ENCODE measurements at places on chromosomes 2 and 18.

DNA sequence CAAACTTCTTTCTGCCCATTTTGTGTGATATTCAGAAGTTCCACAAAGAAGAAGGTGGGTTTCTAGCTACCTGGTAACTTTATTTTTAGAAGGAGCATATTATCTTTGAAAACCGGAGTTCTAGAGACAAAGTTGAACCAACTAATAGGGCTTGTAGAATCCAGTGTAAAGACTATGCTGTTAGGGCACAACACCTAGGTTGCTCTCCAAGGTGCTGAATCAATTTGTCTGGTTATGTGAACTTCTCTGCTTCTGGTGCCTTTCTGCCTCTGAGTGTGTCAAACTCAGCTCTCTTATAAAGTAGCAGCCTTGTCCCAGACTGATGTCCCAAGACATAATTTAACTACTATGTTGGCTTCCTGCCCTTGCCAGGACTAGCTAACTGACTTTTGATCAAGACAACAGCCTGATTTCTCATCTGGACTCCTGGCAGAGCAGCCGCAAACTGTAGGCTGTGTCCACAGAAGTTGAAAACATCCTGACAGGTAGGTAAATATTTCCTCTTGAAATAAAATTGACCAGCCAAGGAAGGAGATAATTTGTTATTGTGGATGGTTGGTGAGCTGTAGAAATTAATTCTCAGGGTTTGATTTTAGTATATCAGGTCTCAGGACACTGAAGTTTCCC is 119.4 kb downstream of the CYRIA start:
- DNase-seq: no peak

DNA sequence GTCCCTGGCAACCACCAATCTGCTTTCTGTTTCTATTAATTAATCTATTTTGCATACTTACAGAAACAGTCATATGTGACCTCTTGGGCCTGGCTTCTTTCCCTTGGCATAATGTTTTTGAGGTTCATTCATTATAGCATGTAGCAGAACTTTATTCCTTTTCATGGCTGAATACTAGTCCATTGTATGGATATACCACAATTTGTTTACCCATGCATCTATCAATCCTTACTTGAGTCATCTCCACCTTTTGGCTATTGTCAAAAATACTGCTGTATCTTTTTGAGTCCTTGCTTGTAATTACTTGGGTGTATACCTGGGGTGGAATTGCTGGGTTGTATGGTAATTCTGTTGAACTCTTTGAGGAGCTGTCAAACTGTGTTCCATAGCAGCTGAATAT is 126.8 kb downstream of the CTIF start:
- DNase-seq: no peak

DNA sequence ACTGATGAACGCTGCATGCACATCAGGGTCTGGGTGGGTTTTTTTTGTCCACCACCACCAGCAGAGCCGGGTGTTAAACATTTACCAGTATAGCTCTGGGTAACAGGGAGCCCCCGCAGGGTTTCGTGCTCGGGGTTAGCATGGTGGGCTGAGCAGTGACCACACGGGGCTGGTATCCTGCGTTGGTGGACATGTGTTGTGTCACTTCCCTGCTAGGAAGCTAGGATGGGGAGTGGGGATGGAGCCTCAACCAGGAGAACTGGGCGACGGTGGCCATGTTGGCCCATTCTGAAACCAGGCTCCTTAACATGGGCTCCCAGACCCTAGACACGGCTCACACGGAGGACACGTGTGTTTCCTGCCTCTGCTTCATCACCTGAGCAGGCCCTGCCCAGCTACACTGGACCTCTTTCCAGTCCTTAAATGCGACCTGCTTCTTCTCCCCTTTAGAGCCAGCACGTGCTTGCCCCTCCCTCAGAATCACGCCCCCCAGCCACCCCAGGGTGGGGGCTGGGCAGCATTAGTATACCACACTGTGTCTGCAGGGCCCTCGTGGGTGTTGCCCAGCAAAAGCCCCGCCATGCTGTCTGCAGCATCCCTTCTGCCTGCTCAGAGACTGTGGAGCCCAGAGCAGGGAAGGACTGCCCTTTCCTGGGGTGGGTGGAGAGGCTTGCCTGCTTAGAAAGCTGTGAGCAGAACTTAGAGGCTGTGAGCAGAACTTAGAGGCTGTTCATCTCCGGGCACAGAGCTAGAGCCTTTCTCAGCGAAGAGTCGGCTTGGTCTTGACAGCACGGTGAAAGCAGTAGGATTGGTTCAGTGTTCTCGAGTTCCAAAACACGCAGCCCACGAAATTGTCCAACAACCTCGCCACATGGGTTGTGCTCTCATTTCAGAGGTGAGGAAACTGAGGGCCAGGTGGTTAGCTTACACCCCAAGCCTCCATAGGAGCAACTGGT is 142.1 kb downstream of the KLHL29 start:
- DNase-seq: no peak

- DNase-seq: no peak
Measured at GRCh38 chr2:98026292-98026691, 30.5 kb upstream of the TMEM131 start.

DNA sequence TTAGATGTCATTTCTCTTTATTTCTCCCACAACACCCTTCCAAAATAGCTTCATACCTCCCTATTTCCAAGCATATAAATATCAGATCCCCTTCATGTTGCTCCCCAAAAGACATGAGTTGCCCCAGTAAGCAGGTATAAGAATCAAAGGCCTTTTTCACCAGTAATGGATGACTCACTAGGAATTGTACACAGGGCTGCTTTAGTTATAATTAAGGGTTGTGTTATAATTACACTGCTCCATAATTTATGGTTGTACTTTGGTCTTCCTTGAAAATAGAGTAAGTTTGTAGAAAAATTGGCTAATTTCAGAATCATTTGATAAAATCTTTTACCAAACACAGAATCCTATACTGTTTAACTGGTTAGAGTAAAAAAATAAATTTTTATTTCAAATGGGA is 8.8 kb upstream of the AQP4 start:
- DNase-seq: no peak

- no peak for DNase-seq
Measured at GRCh38 chr2:139230881-139231280, 450.7 kb upstream of the NXPH2 start.

DNA sequence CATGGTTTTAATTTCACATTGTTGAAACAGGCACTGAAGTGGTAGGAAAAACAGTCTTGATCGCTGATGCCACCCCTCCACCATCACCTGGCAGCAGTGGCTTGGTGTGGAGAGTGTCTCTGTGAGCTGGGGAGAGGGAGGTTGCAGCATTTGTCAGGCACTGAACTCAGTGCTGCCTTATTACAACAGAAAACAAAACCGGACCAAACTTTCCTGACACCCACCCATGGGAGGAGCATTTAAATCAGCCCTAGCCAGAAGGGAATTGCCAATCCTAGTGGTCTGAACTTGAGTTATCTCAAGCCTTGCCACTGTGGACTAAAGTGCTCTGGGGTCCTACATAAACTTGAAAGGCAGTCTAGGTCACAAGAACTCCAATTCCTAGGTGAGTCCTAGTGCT is 103.0 kb upstream of the LGALSL start:
- DNase-seq: no peak

- DNase-seq: no peak
Measured at GRCh38 chr2:156476850-156477206, 40.6 kb downstream of the GPD2 start.

DNA sequence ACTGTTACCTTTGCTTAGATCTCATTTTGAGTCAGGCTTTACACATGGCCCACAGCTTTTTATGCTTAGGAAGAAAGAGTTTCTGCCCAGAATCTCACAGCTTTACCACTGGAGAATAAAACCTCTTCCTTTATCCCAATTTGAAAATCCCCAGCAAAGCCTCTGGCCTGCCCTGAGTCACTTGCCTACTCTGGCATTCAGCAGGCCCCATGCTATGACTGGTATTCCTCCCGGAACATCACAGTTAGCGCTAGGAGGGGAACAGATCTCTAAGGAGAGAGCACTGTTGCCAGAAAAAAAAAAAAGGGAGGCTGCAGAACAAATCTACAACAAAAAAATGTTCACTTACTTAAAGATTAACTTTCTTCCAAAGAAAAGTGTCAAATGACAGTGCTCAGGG is 152.9 kb upstream of the DNMT3A start:
- DNase-seq: no peak

GRCh38 chr2:135299658-135300244 is 231.3 kb downstream of the ZRANB3 start:
- DNase-seq: no peak

DNA sequence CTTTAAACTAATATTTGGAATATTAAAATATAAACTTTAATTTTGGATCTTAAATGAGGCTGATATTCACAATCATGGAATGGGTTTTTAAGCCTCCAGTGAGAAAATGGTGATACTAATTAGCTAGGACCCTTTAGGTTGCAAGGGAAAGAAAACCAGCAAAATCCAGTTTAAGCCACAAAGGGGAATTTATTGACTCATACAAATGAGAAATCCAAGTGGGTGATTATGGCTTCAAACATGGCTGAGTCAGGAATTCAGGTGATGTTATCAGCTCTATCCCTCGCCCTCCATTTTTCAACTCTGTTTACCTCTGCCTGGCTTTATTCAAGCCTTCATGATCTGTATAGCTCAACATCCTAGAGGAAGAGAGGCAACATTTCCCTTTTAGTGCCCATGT is 75.3 kb upstream of the DLX2 start:
- DNase-seq: no peak

GRCh38 chr2:240319855-240320203 is 115.6 kb upstream of the GPC1 start:
- DNase-seq: no peak

DNA sequence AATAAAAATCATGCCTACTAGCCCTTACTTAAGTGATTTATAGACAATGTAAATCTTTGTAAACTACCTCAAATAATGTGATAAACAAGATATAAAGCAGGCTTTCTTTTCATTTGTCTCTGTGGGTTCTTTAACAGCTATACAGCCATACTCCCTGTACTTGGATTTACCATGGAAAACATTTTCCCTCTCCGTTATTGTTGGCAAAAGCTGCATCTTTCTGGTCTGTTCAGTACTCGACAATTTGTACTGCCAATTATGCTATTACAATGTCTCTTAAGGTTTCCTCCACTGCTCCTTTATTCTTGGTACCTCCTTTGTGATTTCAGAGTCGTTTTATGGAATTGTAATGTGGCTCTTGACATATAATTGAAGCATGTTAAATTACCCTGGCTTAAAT is 426.3 kb upstream of the PKDCC start:
- DNase-seq: peak; percentile 82

GRCh38 chr18:9094307-9095226 is 7.9 kb upstream of the NDUFV2 start:
- no peak for DNase-seq

DNA sequence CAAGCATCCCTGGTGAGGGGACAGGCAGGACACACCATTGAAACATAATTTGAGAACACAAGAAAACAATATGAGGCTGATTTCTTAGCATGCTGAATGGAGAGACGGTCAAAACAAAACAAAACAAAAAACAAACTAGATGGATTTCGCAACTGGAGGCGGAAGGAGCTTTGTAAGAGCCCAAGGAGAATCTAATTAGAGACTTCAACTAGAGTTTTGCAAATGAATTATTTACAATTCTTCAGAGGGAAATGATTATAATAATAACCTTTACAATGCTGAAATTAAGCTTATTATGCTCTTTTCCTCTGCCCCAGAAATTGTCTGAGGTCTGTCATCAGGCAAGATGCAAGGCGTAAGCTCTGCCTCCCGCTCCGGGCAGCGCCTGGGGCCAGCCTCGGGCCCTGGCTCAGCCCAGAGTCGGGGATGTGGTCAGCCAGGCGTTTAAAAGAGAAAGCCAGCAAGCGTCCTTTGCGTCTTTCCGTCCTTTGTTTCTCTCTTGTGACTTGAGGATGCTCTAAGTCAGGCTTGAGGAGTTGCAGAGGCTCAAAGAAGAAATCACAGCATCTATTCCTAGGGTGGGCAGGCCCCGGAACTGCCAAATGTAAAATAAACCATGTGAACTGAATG is 139.6 kb downstream of the TWIST2 start:
- no peak for DNase-seq

DNA sequence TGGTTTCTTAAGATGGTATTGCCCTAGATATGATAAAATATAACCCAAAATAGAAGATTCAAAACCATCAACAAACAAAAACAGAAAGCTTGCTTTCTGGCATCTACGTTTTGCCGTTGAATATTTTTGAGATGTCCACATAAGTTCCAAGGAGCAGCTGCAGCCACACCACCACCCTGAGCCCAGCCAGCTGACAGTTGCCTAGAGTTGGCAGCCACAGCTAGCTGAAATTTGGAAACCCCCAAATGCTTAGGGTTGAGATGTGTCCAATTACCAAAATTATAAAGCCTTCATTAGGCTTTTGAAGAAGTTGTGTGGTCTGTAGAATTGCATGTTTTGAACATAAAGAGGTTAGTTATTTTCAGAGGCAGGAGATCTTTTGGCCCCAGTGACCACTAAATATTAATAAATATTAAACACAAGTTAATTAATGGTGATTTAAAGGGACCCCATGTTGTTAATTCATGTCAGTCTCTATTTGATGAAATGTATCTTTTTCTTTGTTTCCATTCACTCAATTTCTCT is 118.1 kb upstream of the DTNA start:
- DNase-seq: no peak

DNA sequence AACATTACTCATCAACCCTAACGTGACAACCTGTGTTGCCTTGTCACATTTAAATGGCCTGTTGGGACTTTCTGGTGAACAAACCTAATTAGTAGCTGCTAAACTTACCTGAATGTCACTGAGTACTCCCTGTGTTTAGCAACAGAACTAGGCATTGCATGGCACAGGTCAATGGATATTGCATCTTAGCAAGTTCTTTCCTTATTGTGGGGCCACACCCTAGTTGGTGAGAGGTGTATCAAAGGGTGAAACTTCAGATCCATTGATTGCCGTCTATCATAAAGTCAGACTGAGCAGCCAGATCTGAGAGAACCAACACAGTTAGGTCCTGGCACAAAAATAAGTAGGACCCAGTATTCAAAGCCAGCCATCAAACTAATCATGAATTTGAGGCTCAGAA is 29.8 kb upstream of the ZNF385B start:
- DNase-seq: no peak

DNA sequence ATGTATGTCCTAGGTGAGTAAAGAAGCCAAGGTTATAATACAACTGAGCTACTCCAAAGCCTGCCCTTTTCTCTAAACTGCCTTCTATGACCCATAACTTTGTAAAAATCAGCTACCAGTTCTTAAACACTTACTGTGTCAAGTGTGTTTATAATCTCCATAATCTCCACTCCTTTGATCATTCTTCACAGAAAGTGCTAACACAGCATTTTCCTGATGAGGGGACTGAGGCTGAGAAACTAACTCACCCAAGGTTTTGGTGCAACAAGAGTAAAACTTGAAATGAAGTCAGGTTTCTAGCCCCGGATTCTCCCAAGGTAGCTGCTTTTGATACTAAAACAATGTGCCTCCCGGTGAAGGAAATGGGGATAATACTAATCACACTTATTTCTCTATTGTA is 1.9 kb upstream of the C2orf49 start:
- no peak for DNase-seq

All from NCI-H187 treated with DMSO at 0.1 percent for 48 hours (cell line).